ENCODE measurements at places on chromosomes 2 and 18. TPM values are rescaled to one million over a fixed set of nuclear protein-coding genes. Genes with fewer than 3 reads are reported as not detected.

- no peak for DNase-seq
Measured at GRCh38 chr2:122815120-122815519, 1059.7 kb downstream of the TSN start.

Gene THUMPD2
- 19.7 TPM for polyA plus RNA-seq

- DNase-seq = no peak
Measured at GRCh38 chr2:14425869-14426268, 206.6 kb upstream of the LRATD1 start.

- no peak for DNase-seq
Measured at GRCh38 chr2:203533676-203534591, 1.2 kb downstream of the RAPH1 start.

Gene IL37
- not detected for polyA plus RNA-seq

Gene ADNP2
- 10.5 TPM for polyA plus RNA-seq

Gene IL1A
- not detected for polyA plus RNA-seq

DNA sequence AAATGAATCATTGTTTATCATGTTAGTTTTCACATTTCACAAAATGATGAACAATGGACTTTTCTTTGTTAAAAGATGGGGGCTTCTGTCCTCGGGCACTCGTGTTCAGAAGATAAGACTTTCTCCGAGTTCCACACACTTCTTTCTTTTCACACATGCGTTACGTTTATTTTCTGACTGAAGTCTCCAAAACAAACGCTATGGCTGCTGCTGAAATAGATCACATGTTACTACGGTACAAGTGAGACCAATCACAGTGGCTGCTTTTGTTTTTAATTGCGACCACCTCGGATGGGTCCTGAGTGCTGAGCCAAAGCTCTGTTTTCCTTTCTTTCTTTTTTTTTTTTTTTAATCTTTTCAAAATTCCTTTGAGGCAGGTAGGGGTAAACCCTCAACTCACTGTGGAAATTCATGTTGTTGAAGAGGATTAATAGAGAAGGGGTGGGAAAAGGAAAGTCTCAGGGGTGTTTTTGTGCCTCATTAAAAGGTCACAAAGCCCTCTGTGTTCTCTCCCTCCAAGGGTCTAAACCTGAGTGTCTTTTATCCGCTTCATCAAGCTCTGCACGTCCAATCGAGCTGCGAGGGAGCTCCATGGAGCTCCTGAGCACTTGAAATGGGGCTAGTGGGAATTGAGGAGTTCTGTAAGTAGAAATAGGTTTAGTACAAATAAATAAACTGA lies 48.2 kb downstream of the ARL4C start:
- DNase-seq = no peak

Gene C2orf92
- 20.7 TPM for polyA plus RNA-seq

Gene TLK1
- 19.0 TPM for polyA plus RNA-seq

Gene GALNT13
- 0.25 TPM for polyA plus RNA-seq

Gene CAPN13
- 0.13 TPM for polyA plus RNA-seq

- DNase-seq = no peak
Measured at GRCh38 chr2:16123856-16124780, 183.8 kb downstream of the MYCN start.

DNA sequence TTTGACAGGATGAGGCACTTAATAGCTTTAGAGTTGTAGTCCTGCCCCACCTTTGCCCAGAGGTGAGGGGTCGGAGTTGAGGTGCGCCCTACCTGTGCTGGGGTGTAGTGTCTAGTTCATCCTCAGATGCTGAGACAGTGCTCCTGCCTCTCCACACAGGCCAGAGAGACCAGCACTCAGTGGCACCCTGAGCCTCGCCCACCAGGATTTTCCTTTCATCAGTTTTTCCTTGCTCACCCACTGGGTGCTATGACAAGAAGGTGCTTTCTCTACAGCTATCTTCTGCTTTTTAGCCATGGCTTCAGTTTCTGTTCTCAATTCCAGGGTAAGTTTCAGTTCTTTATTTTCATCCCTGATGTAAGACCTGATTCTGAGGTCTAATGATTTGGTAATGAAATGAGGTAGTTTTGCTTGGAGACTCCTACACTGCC lies 16.8 kb upstream of the TMEM131 start:
- DNase-seq = no peak

DNA sequence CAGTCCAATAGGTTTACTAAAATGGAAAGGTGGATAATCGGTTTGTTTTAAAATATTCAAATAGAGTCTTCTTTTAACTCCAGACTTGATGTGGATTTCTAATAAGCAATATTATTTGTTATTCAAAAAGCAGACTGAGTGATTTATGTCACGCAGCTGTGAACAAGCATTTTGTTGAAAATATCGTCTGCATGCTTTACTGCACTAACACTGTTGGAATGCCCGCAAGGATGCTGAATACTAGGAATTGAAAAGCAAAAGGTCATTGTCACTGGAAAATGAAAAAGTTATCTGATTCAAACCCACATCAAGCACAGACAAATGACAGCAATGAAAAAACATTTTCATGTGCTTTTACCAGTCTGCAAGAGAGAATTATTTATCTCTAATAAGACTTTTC lies 31.1 kb downstream of the CHN1 start:
- no peak for DNase-seq

Gene SLC40A1
- polyA plus RNA-seq = 34.6 TPM

GRCh38 chr2:48510329-48510728 lies 19.6 kb upstream of the STON1 start:
- DNase-seq = no peak

Gene CIB4
- polyA plus RNA-seq = not detected

DNA sequence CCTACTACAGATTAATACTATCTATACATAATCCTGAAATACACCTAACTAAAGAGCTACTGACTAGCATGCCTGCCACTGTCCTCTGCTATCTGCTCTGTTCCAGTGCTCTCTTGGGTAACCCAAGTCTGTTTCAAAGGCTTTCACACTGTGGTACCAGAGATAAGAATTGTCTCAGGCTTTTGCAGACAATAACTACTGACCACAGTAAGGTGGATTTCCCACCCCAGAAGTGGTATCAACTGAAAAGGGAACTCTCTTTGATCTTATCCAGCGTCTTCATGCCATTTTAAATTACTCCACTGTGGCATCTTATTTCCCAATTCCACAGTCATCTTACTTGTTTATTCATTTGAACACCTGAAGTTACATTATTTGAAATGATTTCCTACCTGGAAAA lies 190.2 kb downstream of the IKZF2 start:
- DNase-seq = no peak

DNA sequence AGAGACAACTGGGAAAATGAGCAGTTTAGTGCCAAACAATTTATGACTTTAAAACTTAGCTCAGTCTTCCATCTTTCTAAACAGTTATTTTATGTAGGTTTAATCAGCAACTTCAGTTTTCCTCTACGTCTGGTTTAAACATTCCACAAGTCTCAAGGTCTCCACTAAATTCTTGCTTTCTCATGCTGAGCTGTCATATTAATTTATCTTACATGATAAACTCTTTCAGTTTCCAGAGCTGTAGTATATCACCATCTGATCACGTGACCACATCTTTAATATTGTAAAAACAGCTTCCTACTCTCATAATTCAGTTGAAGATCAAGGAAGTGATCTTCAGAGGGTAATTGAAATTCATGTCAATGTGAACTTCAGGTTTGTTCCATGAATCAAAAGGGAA lies 158.6 kb downstream of the ZNF804A start:
- no peak for DNase-seq

DNA sequence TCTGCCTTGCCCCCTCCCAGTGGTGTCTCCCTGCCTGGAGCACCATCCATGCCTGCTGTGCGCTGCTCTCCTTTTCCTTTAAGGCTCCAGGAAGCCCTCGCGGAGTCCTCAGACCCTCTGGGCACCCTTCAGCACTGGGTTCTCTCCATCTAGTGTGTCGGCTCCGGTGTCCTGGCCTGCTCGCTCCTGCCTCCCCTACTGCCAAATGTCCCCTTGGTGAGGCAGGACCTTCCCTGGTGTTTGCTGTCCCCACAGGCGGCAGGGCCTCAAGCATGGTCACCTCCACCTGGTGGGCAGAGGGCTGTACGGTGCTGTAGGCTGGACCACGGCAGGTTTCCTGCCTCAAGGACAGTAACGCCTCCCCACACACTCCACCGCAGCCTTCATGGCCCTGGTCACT lies 90.2 kb downstream of the DGKD start:
- DNase-seq = no peak

Gene RESP18
- polyA plus RNA-seq = not detected

Gene DHRS9
- 0.34 TPM for polyA plus RNA-seq

Gene RTP5
- polyA plus RNA-seq = 0.08 TPM

DNA sequence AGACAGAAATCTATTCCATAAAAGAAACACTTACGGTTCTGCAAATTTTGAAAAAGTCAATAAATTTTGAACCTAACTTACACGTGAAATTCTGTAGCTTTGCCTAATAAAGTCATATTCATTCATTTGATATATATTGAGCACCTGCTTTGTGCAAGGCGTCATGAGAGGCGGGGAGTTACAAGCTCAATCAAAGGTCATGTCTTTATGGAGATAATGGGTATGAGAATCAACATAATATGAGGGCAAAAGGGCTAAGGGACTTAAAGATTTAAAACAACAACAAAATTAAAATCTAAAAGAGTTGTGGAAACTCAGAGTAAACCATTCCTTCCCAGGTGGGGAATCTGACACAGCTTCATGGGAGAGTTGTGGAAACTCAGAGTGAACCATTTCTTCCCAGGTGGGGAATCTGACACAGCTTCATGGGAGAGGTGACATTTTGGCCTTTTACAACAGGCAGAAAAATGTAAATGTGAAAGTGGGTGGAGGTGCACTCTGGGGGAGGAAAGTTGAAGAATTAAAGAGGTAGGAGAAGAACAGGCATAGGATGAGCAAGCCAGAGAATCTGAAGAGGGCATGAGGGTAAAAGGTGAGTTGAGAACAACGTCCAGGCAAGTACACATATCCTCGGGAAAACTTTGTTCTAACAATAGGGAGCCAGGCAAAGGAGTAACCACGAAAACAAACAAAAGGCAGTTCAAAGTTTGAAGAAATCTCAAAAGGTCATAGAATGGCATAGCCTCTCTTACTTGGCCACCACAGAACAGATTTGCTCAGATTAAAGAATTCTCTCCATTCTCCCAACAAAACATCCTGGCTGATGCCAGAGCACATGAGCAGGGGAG lies 49.5 kb upstream of the CD226 start:
- DNase-seq = no peak

GRCh38 chr18:2843146-2843545 lies 3.7 kb upstream of the EMILIN2 start:
- no peak for DNase-seq

GRCh38 chr2:25808006-25808383 lies 70.3 kb downstream of the ASXL2 start:
- no peak for DNase-seq

All from forelimb muscle (tissue), 1 donor.